ENCODE measurements at places on chromosomes 2 and 18.

GRCh38 chr2:238434846-238435751, 8.4 kb downstream of the ASB1 start:
- no peak for DNase-seq

DNA sequence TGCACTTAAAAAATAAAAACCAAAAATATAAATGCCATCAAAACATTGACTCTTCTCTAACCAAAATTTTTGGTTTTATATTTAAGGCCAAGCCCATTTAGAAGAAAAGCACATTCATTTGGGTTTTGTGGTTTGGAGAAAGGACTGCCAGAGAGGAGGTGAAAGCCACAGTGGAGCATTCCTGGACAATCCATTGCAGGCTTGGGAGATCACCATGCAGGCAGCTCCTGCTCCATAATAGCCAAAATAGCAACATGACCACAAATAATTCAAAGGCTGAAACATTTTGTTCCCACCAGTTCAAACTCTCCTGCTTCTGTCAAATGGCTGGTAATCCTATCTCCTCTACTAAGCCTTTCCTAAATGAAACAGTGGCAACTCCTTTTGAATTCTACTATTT, 73.5 kb downstream of the GALNT3 start:
- DNase-seq, result no peak

DNA sequence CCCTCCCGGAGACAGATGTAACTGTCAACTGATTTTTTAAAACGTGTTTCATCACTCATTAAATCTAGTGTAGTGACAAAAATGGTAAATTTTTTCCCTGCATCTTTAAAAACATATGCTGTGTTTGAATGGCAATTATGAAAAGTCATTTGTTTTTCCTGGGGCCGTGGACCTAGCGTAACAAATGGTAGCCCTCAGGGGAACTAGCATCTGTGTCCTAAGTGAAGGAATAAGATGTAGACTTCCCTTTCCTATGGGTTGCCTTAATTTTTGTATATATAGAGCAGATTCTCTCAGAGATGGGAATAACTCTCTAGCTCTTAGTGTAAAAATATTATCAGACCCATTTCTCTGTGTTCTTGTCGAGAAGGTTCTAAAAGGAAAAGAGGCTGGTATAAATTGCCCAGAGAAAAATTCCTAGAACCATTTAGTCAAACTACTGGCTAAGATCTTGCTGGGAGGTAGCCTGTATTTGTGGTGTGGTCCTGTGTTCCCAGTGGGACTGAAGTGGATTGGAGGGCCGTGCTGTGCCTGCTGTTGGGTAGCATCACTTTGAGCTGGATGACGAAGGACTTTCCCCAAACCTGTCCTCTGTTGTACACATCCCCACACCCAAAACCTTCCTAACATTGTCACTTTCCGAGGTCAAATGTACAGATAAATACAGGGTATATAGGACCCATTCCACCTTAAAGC, 85.8 kb downstream of the LIMS1 start:
- DNase-seq, result peak; percentile 16

DNA sequence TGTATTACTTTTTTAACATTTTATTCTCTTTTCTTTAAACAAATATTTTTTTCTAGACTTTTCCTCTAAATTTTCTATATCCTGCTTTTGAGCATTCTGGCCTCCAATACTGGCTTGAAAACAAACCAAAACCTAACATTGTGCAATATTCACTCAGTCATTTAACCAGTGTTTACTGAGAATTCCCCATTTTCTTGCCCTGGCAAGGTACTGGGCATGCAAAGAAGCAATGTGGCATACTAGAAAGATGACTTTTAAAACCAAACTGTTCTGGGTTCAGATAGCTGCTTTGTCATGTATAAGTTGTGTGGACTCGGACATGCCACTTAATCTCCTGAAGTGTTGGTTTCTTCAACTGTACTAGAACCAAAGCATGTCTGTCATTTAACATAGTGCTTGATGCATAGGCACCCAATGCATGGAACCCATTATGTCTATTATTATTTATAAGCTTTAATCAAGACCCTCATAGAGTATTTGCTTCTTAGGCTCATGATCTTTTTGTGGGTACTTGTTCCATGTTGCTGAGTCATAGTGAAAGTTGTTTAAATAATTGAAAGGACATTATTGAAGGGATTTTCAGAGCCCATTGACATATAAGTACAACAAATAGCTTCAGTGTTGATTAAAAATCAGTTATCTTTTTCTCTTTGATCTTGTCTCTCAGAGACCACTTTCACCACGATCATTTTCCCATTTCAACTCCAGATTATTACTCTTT, 185.4 kb upstream of the OSR1 start:
- no peak for DNase-seq

DNA sequence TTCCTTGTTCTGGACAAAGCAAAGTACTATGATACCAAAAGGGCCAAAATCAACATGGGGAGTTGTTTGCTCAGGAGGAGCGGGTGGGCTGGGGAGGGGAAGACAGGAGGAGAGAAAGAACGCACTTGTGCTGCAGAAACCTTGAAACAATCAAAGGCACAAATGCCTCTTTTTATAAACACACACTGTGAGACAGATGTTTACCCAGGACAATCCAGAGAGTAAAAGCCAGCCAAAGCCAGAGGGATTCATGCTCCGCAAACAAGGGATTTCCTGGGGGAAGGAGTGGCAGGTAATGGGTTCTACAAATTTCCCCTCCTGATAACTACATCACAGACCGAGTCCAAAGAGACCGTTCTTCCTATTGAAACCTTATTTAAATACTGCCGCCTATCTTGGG, 323.5 kb upstream of the SKOR2 start:
- no peak for DNase-seq

GRCh38 chr2:119794237-119794636, 34.5 kb downstream of the PTPN4 start:
- no peak for DNase-seq

GRCh38 chr18:12391487-12392165, 14.6 kb upstream of the AFG3L2 start:
- DNase-seq, result peak; percentile 46

DNA sequence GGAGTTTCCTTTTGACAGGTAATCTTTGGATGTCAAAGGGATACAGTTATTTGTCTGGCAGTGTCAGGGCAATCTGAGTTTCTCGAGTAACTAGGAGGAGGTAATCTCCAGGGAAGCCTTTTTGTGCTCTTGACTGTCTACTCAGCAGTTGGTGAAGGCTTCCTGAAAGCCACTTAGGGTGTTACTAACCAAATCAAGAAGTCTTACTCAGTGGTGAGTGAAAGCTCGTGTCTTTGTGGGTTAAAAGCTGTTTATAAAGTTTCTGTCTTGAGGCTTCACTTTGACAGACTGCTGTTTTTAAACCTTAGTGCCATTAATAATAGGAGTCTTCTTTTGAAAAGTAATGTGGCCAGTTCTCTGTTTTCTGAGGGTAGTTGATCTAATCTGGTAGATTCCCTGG, 1.7 kb downstream of the THSD7B start:
- peak; percentile 53 for DNase-seq

- no peak for DNase-seq
These were observed 6.6 kb downstream of the NTSR2 start for GRCh38 chr2:11663427-11663826.

- DNase-seq, result no peak
These were observed 18.9 kb upstream of the THOC1 start for GRCh38 chr18:286515-287310.

GRCh38 chr2:75801234-75801982, 90.7 kb upstream of the GCFC2 start:
- no peak for DNase-seq

GRCh38 chr2:46014911-46015654, 282.1 kb upstream of the EPAS1 start:
- DNase-seq, result no peak

DNA sequence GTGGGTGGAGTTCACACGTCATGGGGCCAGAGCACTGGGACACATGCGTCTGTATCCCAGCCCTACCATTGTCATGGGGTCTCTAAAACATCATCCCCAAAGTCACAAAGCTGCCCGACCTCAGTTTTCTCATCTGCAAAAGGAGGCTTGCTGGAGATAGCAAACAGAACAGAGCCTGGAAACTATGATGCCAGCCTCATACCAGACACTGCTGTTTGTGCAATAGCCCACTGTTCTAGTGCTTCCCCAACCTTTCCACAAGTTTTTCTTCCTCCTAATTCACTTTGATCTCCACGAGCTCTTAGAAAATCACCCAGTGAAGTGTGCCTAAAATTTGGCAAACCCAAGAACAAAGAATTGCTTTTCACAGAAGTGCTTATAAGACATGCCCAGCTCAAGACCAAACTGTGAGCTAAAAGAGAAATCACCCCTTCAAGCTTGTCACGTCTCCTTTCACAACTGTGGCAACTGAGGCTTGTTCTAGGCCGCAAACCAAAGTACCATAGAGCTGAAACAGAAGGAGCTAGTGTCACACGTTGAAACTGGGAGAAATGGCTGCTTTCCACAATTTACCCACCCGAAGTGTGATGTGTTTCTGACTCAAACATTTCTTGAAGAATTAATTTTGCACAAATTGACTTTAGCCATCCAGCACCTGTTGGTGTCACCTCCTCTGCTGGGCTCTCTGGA, 162.7 kb upstream of the ID2 start:
- DNase-seq, result no peak

GRCh38 chr2:72155737-72156136, 8.1 kb upstream of the CYP26B1 start:
- no peak for DNase-seq

GRCh38 chr18:34370704-34371395, 146.1 kb upstream of the NOL4 start:
- DNase-seq, result no peak

DNA sequence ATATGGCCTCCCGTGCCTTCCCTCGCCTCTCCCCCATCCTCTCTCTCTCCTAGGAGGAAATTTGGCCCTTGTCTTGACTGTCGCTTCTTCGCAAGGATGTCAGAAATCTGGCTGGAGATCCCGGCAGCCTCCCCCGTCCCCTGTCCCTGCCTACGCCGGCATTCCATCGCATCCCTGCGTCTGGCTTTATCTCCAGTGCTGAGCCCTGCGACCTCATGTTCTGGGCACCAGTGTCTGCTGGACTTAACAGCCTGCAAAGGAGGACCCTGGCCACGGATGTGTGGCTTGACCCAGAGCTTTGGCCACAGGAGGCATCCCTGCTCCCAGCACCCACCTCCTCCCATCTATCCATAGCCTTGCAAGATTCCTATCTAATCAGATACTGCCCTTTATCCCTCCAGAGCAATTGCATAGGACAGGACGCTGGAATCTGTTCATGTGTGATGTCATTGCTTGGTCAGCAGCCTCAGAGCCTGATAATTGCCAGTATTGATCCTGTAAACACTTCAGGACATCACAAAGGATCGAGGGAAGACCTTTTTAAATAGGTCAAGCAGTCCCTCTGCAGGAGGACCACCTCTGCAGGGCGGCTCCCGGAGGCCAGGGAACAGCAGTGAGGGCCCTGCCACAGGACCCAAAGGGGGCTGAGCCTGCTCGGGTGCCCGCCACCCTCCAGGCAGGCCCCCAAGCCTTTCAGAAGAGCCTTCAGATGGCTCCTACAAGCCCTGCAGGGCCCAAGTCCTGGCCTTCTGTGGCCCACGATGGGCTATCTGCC, 168.2 kb downstream of the TWIST2 start:
- DNase-seq, result no peak

DNA sequence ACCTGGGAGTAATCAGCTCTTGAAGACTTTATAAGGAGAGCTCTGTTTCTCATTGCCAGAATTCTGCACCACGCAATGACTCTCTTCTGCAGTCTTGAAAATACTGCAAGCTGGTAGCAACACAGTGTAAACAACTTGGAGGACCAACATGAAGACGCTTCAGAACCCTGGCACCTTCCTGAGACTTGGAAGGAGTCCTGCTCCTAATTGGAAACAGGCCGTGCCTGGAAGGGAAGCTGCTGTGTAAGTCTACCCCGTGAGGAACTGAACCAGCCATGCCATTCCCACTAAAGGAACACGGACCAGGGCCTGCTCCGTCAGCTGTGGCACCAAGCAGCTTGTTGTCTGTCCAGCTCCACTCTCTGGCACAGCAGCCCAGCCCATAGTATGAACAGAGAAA, 171.1 kb downstream of the PAX3 start:
- DNase-seq, result no peak

DNA sequence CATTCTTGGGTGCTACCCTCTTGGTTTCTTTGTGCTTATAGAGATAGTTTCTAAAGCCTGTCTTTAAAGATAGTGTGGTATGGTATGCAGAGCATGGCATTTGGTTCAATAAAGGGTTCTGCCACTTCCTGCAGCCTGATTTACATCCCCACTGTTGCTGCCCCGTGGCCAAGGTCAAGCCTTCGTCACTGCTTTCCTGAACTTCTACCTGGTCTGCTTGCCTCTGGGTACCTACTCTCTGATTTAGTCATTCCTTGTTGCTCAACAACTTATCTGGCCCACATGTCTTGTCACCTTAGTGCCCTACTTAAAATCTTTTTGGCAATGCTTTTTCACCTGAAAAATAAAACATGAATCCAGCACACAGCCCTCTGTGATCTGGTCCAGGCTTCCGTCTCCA, 352.9 kb downstream of the LPIN1 start:
- DNase-seq, result no peak

- no peak for DNase-seq
These were observed 61.1 kb downstream of the PDCL3 start for GRCh38 chr2:100623930-100624329.

DNA sequence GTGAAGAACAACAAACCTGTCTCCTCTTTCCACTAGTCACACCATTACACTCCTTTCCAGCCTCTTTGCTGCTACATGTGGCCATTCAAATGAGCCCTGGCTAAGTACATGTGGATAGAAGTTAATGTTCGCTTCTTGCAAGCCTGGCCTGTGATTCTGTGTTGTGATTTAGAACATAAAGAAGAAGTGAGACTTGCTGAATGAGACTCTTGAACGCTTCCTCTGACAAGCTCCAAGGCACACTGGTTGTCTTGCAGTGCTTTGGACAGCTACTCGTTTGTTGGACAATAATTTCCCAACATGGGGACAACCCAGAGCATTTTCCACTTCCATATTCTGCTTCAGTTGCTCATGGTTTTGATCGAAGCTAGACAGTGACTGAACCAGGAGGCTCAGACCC, 57.3 kb downstream of the CCDC74A start:
- no peak for DNase-seq

- no peak for DNase-seq
These were observed 940.4 kb downstream of the ERBB4 start for GRCh38 chr2:211598238-211598637.

GRCh38 chr2:203928849-203929248, 7.7 kb upstream of the ICOS start:
- DNase-seq, result no peak

All from NCI-H2171 (cell line).